NCI-H1436 treated with DMSO at 0.1 percent for 48 hours (cell line): ENCODE measurements at places on chromosomes 5 and 9.

GRCh38 chr9:126563556-126563955 lies 50.2 kb upstream of the LMX1B start:
- no peak for DNase-seq

DNA sequence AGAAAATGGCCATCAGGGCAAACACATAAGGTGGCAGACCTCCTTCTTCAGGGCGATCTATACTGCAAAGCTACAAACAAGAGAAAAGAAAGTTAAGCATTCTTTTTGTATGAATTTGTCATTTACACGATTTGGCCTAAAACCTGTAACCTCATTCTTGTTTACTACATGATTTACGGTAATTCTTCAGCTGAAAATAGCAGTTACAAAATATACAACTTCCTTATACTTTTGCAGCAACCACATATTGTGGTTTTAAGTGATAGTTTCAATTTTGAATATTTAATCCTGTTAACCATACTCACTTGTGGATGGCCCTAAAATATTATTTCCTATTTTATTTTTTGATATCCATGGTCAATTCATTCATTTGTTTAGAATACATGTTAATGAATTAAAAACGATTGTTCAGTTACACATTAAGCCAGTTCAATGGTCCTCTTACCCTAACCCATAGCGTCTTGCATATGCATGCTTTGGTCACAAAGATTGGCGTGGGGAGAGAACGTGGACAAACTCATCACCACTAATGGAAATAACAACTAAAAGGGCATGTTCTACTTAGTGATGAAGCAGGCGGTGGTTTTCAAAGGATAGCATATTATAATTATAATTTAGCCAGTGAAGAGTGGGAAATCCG lies 16.6 kb downstream of the TUT7 start:
- DNase-seq: no peak

GRCh38 chr5:159002171-159002570 lies 97.5 kb downstream of the EBF1 start:
- no peak for DNase-seq

DNA sequence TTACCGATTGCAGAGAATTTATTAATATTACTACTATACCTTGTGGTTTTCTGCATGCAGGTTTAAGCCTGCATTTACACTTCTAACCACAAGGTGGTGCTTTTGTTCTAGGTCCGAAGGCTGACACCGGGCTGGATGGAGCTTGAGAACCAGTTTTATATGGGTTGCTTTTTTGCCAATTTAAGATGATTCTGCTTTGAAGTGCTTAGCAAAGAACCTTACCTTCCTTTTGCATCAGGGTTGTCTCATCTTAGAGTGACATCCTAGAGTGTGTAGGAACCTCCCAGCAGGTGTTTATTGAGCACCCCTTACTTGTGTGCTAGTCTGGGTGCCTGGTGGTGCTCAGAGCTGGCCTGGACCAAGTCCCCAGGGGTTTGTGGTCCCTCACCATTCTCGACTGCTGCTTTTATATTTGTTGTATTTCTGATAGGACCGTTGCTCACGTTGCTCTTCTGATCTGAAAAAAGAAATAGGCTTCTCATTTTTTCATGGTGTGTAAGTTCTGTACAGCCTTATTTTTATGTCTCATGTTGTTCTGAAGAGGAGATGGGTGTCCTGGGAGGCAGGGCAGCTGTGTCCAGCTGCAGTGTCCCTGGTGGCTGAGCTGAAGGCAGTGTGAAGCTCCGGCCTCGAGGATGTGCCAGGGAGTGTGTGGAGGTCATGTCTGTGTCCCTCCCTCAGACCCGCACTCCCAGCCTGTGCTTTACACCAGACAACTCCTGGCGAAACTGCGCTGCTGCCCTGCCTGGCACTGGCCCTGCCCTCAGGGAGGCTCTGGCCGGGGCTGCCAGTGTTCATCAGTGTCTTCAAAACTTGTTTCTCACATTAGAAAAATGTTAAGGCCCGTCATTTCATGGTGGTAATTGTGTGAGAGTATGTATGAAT lies 54.3 kb downstream of the EHMT1 start:
- DNase-seq: no peak
